ENCODE measurements at places on chromosomes 7 and 10.

- DNase-seq: no peak
Measured at GRCh38 chr10:1180836-1181235, 124.7 kb downstream of the WDR37 start.

GRCh38 chr10:59682986-59683937 lies 26.4 kb downstream of the SLC16A9 start:
- DNase-seq: no peak

- no peak for DNase-seq
Measured at GRCh38 chr10:55065185-55065584, 264.2 kb upstream of the PCDH15 start.

GRCh38 chr10:59175538-59176240 lies 754 bp upstream of the PHYHIPL start:
- no peak for DNase-seq

- no peak for DNase-seq
Measured at GRCh38 chr10:110432814-110433565, 64.7 kb upstream of the DUSP5 start.

- peak; percentile 93 for DNase-seq
Measured at GRCh38 chr7:151687523-151688235, 168.0 kb upstream of the RHEB start.

- DNase-seq: no peak
Measured at GRCh38 chr10:81806842-81807241, 68.2 kb upstream of the NRG3 start.

GRCh38 chr7:15674586-15674985 lies 11.9 kb downstream of the MEOX2 start:
- DNase-seq: no peak

DNA sequence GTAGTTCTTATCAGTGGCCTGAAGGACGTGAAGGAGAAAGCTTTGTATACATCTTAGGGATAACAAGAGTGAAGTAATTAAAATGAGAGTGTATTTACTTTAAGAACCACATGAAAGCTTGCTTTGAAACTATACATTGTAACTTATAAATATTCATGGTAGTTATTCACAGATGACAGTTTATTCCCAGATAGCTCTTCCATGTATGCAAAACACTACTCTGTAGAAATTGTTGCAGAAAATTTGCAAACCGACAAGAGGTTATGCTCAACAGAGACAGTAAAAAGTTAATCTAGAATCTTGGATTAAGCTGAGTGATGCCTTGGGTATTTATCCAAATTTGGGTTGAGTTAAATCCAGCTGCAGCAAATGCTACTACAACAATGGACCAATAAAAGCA lies 301.5 kb downstream of the PRKG1 start:
- no peak for DNase-seq

DNA sequence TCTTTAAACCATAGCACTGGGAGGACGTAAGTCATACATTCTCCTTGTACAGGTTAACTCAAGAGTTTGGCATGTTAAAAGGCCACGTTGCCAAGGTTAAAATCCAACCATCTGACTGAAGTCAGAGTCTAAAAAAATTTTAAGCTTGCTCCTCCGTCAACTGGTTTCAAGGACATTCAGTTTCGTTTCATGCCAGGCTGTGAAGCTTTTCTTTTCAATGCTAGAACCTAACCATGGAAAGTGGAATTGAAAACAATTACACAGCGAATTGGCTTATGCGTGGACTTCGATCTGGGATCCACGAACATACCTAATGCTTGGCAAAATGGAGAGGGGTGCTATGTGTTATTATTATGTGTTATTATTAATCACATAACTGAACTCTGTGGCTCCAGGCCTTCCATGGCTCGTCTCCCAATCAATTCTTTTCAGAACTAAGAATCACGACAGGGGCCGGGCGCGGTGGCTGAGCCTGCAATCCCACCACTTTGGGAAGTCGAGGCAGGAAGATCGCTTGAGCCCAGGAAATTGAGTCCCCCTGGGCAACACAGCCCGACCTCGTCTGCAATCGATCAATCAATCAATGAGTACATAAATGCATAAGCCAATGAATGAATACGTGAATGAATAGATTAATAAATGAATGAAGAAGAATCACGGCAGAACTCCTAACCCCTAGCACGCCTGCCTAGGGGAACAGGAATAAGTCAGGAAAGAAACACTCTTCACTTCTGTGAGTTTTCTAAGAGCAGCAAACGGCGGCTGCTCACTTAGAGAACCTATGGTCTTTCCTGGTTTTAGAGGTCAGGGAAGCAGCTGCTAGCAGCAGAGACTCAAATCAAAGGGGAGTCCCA lies 733 bp upstream of the ARL5B start:
- DNase-seq: peak; percentile 74

- no peak for DNase-seq
Measured at GRCh38 chr10:56096226-56096517, 264.9 kb downstream of the ZWINT start.

GRCh38 chr10:87794285-87794684 lies 23.7 kb downstream of the ATAD1 start:
- DNase-seq: no peak

GRCh38 chr10:29345910-29346209 lies 57.0 kb downstream of the LYZL1 start:
- DNase-seq: no peak
